ENCODE measurements at places on chromosomes 4 and X.

DNA sequence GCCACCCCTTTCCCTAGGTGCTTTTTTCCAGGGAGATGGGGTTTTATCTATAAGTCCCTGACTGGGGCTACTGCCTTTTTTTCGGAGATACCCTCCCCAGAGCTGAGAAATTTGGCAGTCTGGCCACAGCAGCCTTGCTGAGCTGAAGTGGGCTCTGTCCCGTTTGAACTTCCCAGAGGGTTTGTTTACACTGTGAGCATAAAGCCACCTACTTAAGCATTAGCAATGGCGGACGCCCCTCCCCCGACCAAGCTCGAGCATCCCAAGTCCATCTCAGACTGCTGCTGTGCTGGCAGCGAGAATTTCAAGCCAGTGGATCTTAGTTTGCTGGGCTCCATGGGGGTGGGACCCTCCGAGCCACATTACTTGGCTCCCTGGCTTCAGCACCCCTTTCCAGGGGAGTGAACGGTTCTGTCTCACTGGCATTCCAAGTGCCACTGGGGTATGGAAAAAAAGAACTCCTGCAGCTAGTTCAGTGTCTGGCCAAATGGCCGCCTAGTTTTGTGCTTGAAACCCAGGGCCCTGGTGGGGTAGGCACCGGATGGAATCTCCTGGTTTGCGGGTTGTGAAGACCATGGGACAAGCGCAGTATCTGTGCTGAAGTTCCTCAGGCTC lies 456.4 kb upstream of the HTR2C start:
- no peak for DNase-seq

DNA sequence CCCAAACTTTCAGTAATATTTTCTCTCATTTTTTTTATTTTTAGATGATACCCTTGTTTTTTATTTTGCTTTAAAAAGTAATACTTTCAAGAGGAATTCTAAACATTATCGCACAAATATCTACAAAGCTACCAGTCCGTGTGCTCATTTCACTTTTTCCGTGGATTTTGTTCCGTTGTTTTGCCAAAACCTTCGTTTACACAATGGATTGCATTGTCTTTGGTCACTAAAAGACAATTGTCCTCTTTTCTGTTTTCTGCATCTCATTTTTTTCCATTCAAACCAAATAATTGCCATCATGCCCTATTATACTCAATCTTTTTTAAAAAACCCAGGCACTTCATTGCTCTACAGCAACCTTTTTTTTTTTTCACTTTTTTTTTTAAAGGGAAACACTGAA lies 214.9 kb downstream of the CXXC4 start:
- DNase-seq, result no peak

GRCh38 chr4:156939139-156939538 lies 32.5 kb downstream of the PDGFC start:
- no peak for DNase-seq

GRCh38 chr4:150297861-150298474 lies 219.7 kb downstream of the DCLK2 start:
- peak; percentile 1 for DNase-seq

- DNase-seq, result no peak
Measured at GRCh38 chr4:186760576-186760975, 36.9 kb upstream of the FAT1 start.

DNA sequence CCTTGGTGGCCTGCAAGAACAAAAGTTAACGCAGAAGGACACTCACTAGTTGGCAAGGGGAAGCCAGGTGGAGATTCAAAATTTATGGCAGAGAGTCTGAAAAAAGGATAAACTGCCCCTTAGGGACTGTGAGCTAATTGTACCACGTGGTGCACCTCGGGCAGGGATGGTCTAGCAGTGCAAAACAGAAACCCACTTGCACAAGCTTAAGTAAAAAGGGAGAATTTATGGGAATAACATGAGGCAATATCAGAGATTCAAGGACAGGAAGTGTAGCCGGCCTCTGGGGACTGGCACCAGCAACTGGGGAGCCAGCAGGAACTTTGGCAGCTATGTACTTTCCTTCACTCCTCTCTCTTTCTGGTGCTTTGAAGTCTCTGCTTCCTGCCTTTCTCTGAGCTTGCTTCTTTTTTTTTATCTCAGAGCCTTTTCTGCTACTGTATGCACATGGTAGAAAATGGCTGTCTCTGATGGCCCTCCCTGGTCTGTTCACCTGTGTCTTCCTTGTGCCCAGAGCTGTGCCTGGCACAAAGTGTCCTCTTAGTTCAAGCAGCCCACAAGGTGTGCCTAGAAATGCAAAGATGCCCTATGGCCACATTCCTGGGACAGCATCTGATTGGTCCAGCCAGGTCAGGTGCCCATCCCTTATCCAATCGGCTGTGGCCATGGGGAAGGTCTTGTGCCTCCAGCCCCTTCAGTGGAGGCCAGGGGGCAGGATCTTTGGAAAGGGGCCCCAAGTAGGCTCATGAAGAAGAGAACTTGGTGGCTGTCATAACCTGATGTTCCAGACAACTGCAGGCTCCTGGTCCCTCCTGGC lies 114.8 kb upstream of the ATP6AP2 start:
- no peak for DNase-seq

DNA sequence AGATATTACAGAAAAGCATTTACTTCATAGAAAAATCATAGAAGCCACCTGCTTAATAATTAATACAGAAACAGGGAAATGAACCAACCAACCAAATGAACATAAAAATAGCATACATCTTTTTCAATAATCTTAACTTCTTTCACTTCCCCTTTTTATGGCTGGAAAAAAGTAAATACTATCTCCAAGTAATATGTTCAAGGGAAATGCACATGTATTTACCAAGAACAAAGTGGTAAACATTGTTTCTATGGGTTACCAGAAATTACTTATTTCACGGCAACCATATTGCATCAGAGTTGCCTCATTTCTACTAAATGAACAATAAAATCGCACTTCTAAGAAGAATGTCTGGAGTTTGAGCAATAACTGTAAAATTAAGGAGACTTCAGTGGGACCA lies 321.3 kb downstream of the TMA16 start:
- no peak for DNase-seq

GRCh38 chrX:138492371-138492770 lies 219.1 kb downstream of the FGF13 start:
- DNase-seq, result no peak

DNA sequence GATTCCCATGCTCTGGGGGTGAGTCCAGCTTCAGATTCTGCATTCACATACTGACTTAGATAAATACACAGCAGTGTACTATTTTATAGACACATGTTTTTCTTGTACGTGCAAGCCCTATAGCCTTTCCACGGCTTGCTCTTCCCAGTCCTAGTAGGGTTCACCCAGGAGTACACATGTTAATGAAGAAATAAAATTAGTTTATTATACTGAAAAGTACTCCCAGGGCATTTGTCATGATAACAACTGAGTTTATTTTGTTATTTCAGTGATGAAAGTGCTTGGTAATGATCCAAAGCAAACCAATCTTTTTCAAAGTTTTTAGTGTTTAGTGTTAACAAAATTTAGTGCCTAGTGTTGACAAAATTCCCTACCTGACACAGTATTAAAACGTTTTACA lies 21.3 kb downstream of the MAPK10 start:
- no peak for DNase-seq

DNA sequence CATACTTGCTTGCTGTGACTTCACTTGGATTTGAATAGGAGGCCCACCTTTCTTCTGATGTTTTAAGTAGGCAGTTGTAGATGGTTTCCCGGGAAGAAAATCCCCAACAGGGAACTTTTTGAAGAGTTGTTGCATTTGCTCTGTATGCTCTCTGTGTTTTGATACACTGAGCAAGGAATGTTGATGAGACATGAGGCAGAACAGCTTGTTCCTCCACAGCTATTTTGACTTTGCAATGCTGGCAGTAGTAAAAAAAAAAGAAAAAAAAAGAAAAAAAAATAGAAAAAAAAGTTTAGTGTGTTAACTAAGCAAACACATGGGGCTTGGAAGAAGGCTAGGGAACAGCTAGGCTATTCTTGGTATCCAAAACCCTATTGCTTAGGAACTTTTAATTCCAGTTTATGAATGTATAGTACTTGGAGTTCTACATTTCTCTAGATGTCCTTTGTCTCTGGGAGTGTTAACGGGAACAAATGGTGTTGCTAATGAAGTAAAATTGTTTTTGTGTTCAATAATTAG lies 23.4 kb upstream of the PAQR3 start:
- no peak for DNase-seq

DNA sequence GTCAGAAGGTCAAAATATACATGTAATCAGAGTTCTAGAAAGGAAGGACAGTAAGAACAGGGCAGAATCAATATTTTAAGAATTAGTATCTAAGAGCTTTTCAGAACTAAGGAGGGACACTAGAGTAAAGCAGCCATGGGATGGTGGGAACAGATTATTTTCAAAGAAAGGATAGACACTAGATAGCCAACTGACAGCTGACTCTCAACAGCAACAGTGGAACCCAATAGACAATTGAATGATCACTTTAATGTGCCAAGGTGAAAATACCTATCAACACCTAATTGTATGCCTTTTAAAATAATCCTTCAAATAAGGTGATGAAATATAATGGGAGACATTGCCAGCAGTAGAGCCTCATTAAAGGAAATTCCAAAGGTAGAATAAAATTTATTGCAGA lies 26.5 kb upstream of the CCDC160 start:
- DNase-seq, result no peak

GRCh38 chrX:42237956-42238355 lies 314.6 kb upstream of the CASK start:
- DNase-seq, result no peak

- DNase-seq, result no peak
Measured at GRCh38 chr4:153729895-153730294, 29.9 kb downstream of the RNF175 start.

DNA sequence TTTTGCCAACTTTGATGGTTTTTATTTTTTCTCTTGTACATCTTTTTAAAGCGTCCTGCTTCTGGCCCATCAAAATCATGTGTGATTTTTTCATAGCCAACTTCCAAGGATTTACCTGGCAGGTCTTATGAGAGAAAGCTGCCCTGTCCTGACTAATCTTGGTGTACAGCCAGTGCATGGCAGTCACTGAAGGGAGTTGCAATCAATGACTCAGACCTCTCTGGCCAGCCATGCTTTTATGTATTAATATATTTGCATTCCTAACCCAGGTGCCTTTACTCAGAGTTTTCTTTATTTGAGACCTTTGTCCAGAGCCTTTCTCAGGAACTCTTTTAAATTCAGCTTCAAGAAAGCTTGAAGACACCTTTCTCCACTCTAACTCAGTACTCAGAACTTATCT lies 691.5 kb upstream of the HTR2C start:
- no peak for DNase-seq

DNA sequence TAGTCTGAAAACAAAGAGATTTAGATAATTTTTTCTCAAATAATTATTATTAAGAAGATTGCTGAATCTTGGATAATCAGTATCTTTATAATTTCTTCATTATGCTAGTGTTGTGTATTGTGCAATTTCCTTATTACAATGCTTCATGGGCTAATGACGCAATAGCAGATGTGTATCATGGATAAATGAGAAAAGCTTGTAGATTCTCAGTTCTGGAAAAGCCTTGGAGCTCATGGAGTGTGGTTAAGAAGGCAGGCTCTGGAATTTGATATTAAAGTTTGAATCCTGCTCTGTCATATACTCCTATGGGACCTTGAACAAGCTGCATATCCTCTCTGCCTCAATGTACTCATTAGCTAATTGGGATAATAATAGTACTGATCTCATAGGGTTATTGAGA lies 18.9 kb upstream of the CXCL8 start:
- DNase-seq, result no peak

GRCh38 chr4:88991746-88992145 lies 65.2 kb downstream of the FAM13A start:
- DNase-seq, result no peak

DNA sequence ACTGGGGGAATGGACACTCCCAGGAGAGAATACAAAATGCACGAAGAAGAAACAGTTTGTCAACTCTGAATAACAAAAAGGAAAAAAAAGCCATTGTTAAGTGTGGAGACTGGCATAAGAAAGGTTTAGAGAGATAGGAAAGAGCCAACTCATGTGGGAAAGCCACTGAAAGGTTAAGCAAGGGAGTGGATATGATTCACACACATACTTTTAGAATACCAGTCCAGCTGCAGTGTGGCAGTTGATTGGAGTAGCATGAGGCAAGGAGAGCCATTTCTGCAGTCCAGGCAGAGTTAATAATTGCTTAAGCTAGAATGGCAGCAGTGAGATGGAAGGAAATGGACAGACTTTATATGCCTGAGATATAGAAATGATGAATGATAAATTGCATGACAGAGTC lies 36.9 kb upstream of the ADAD1 start:
- DNase-seq, result no peak

- DNase-seq, result no peak
Measured at GRCh38 chr4:100224721-100225120, 34.5 kb upstream of the DDIT4L start.

DNA sequence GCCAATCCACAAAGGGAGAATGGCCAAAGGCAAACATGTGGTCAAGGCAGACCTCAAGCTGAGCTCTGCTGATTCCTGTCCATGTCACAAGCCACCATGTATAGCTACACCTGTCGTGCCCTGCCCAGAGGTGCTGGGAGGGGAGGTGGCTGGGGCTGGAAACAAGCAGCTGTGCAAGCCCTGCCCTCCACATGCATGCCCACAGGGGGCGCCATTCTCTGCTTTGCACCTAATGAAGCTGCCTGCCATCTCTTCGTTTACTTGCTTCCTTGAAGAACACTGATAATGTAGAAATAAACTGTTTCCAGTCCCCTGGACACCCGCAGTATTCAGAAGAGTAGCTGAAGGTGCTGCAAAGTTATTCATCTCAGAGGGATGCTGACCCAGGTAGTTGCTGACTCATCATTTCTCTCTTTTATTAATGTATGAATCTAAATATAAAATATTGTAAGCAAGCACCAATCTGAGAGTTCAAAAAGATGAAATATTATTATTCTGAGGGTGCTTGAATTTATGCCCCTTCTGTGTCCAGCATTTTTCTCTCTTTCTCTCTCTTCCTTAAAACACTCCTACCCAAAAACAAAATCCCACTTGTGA lies 278.6 kb downstream of the ADGRA3 start:
- DNase-seq, result peak; percentile 19

DNA sequence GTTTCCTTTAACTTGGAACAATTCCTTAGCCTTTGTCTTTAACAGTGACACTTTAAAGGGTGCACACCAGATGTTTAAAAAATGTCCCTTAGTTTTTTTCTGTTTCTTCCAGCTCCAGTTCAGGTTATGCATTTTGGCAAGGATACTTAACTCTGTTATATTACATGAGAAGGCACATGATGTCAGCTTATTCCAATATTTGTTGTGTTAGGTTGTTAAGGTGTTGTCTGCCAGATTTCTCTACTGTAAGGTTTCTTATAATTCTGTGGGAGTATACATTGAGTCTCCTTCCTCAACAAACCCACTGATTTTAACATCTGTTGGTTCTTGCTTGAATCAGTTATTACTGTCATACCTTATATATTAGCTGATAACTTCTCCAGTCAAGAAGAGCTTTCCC lies 33.3 kb downstream of the REST start:
- DNase-seq, result no peak
